ENCODE measurements at places on chromosomes 12 and 14.

- DNase-seq = no peak
Measured at GRCh38 chr12:50387487-50387886, 8.9 kb downstream of the FAM186A start.

DNA sequence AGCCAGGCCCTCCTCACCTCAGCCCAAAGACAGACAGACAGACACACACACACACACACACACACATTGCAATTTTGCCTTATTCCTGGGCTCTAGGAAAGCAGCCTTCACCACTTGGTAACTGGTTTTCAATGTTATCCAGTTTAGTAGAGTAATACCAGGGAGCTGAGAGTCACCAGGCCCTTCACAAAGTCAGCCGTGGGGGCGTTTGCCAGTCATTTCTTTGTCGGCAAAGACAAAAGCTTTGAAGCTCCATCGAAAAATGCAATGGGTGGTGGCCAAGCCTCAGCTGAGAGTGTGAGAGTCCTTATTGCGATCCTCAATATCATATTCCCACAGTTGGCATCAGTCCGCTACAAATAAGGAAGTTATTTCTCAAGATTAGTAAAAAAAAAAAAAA is 8.1 kb upstream of the KCNA5 start:
- DNase-seq = no peak

DNA sequence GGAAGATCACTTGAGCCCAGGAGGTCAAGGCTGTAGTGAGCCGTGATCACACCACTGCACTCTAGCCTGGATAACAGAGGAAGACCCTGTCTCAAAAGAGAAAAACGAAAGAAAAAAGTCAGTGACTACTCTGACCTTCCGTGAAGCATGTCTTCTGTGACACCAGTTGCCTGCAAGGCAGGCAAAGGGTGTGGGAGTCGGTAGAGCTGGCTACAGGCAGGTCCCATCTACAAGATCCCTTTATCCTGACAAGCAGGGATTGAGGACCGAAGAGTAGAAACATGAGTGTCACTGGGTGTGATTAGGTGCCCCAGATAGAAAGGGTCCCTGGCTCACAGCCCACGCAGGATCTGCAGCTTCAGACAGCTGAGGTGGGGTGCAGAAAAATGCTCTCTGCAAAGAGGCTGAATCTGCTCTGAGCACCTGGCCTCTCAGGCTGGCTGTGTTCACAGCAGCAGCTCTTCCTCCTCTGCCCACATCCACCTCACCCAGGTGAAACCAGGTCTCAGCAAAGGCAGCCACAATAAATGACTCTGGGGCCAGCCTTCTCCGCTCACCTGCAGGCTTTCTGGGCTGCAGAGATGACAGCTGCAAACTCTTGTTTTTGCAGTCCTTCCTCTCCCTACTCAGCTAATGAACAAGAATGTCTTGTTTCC is 28.6 kb upstream of the HSP90B1 start:
- no peak for DNase-seq

DNA sequence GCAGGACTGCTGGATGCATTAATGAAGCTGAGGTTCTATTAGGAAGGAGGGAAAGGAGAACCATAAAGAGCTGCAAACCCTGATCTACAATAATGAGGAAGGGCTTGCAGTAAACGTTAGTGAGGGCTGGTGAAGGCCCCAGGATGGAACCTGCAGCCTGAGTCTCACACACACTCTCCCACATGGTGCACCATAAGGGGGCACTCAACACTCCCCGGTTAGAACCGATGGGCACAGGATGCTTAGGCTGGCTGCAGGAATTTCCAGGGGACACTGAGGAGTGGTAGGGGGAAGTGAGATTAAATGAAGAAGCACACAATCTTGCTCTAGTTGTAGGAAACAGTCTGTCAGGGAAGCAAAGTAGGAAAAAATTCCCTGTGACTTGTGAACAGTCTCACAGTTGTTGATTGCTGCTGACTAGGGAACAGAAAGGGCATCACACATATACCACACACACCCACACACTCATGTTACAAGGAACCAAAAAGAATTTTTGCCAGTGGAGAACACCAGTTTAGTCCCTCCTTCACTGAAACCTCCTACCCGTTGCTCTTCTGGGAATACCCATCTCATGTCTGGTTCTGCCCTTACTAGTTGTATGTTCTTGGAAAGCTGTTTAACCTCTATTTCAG is 56.2 kb upstream of the FERMT2 start:
- DNase-seq = no peak

DNA sequence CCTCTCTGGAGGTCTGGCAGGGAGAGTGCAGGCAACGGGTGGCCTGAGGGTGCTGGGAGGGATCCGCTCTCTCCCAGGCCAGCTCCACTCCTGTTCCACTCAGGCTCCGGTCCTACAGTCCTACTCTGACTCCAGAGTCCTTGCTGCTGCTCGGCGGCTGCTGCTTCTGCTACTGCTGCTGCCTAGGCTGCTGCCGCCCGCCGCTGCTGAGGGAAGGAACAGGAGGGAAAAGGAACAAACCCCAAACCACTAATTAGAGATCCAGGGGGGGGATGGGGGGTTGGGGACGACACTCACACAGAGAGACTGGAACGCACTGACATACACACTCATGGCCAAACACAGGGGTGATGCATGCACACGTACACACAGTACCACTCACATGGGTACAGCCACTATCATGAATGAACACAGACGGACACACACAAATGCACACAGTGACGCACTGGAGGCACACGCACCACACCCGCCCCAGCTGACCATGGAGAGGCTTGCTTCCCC is at the start of gene SP7:
Gene SP7 (minus strand): TSS at position 174 of the 501 bp plus-strand sequence. CDS start 708 bp downstream, outside the sequence.
- DNase-seq = no peak

GRCh38 chr14:85895603-85896002 is 365.7 kb downstream of the FLRT2 start:
- no peak for DNase-seq
